ENCODE measurements at places on chromosomes 16 and 17.

DNA sequence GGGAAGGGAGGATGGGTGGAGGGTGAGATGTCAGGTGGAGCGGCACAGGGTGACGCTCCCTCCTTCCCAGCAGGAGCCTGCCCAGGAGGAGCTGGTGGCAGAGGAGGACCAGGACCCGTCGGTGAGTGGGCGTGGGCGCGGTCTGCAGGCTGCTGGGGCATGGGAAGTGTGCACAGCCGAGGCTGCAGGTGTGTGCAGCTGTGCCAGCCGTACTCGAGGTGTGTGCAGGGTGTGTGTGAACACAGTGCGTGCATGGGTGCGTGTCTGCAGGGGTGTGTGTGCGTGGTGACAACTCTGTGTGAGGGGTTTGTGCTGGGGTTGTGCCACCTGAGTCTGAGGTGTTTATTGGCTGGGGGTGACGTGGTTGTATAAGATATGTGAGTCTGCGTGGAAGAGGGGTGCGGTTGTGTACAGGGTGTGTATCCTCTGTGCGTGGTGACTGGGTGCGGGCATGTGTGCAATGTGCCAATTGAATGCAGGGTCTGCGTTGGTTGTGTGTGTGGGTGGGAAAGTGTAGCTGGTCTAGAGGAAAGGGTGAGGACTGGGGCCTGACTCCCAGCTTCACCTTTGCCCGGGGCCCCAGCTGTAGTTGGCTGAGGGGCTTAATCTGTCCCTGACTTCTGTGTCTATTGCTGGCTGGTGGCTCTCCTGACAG lies 670 bp downstream of the TNFSF12 start:
- DNase-seq = no peak

DNA sequence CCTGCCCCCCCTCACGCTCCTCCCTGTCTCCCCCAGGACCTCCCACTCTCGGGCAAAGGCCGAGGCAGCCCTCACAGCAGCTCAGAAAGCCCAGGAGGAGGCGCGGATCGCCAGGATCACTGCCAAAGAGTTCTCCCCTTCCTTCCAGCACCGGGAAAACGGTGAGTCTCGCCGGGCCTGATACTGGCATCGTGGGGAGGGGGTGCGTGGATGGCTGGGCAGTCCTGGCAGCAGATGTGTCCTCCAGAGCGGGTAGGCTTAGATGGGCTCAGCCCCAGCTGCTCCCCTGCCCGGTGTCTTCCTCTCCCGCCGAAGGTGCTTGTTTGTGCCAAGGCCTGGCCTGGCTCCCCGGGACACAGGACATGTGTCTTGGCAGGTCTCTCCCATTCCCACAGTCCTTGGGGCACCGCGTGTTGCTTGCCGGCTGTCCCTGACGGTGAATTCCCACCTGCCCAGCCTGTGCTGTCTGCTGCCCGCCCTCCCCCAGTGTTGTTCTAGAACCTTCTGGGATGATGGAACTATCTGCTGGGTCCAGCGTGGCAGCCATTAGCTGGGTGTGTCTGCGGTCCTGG lies 81.6 kb downstream of the KLHDC4 start:
- no peak for DNase-seq

- DNase-seq = no peak
Measured at GRCh38 chr16:1899641-1900451, 18.4 kb downstream of the HS3ST6 start.

- DNase-seq = no peak
Measured at GRCh38 chr17:34243364-34244320, 11.4 kb upstream of the CCL2 start.

- DNase-seq = peak; percentile 53
Measured at GRCh38 chr17:1557355-1558095, 5.1 kb downstream of the PITPNA start.

GRCh38 chr17:43140396-43141332 lies 15.5 kb upstream of the BRCA1 start:
- no peak for DNase-seq

GRCh38 chr17:37839196-37839978 lies 84.8 kb upstream of the TBC1D3K start:
- no peak for DNase-seq

DNA sequence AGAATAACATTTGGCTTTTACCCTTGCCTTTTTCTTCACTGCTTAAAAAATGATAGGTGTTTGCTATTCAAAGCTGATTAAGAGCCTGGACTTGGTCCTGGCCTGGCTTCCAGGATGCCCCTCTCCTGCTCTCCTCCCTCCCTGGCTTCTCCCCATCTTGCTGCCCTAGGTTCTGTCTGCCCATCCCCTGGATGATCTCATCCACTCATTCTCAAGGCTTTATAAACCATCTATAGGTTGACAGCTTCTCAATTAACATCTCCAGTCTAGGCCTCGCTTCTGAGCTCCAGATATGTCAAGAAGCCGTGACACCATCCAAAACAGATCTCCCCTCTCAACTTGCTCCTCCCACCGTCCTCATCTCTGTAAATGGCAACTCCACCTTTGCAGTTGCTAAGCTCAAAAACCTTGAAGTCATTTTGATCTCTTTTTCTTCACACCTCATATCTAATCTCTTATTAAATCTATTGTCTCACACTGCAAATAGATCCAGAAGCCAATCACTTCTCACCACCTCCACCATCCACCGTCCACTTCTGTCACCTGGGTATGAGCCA lies 8.7 kb downstream of the ZNF771 start:
- DNase-seq = no peak

DNA sequence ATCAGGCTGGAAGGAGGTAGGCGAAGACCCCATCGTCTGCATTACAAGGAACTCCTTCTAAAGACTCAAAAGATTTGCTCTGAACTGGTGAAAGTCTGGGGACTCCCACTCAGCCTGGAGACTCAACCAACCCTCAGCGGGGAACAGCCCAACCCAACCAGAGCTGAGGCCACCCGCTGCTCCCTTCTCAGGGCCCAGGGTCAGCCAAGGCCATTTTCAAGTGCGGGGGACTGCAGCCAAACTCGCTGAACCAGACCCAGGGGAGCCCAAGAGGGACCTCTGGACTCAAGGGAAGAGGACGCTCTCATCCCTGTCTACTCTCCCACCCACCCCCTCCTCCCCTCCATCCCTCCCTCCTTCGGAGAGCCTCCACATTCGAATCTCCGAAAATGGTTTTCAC lies 24.1 kb downstream of the XYLT1 start:
- no peak for DNase-seq

GRCh38 chr17:73118951-73119391 lies 26.5 kb upstream of the SLC39A11 start:
- DNase-seq = no peak

All from choroid plexus epithelial cell (primary cell).